Activated CD4-positive, alpha-beta memory T cell treated with anti-CD3 and anti-CD28 coated beads for 36 hours (primary cell): ENCODE measurements at places on chromosomes 13 and 19. TPM values are rescaled to one million over a fixed set of nuclear protein-coding genes. Genes with fewer than 3 reads are reported as not detected.
A peak's percentile ranks its signal among the peaks of the same experiment; 100 is the strongest.

CYP2F1 gene
- not detected for total RNA-seq

YJEFN3 gene
- total RNA-seq: 8.2 TPM

GRCh38 chr13:112172017-112172416 is 105.1 kb downstream of the SOX1 start:
- no peak overlapping the region for H3K27ac ChIP-seq
- H3K4me1 ChIP-seq: no peaks in the 10 kb centered on the region
- peaks cover 6% of the 10 kb centered on the region for H3K27me3 ChIP-seq
- H3K4me3 ChIP-seq: no peak overlapping the region
- H3K36me3 ChIP-seq: no peaks in the 10 kb centered on the region

DNA sequence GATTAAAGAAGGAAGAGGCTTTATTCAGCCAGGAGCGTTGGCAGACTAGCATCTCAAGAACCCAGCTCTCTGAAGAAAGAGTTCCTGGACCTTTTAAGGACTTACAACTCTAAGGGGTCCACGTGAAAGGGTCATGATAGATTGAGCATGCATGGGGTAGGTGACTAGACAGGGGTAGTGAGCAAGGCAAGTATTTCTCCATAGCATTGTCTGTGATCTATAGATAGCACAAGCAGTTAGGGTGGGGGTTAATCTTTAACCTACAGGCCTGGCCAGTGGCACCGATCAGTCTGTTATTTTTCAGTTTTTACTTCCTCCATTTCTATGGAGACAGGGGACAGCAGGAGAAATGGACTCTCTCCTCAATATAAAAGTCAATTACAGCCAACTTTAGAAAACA is 983.7 kb downstream of the SLITRK1 start:
- DNase-seq: no peak
- H3K4me1 ChIP-seq: no peaks in the 10 kb centered on the region
- no peak overlapping the region for H3K27ac ChIP-seq
- no peaks in the 10 kb centered on the region for H3K36me3 ChIP-seq
- H3K4me3 ChIP-seq: no peak overlapping the region

- H3K27ac ChIP-seq: no peak overlapping the region
- no peaks in the 10 kb centered on the region for H3K27me3 ChIP-seq
- no peak overlapping the region for H3K4me3 ChIP-seq
- no peak for DNase-seq
- peaks cover 51% of the 10 kb centered on the region for H3K4me1 ChIP-seq
These were observed 1.7 kb upstream of the PNKP start for GRCh38 chr19:49869009-49869483.

- H3K4me3 ChIP-seq: peak overlapping the region; percentile 94
- peaks cover 4% of the 10 kb centered on the region for H3K36me3 ChIP-seq
- DNase-seq: peak; percentile 65
- peaks cover 42% of the 10 kb centered on the region for H3K4me1 ChIP-seq
- H3K27ac ChIP-seq: peak overlapping the region; percentile 95
These were observed 959 bp downstream of the PDS5B start for GRCh38 chr13:32587011-32587810.
